ENCODE measurements at places on chromosomes 3 and 15.

- no peak for DNase-seq
These were observed 14.1 kb upstream of the GNAT1 start for GRCh38 chr3:50177346-50177745.

- DNase-seq, result no peak
These were observed 141.4 kb downstream of the VPS8 start for GRCh38 chr3:184953401-184953800.

DNA sequence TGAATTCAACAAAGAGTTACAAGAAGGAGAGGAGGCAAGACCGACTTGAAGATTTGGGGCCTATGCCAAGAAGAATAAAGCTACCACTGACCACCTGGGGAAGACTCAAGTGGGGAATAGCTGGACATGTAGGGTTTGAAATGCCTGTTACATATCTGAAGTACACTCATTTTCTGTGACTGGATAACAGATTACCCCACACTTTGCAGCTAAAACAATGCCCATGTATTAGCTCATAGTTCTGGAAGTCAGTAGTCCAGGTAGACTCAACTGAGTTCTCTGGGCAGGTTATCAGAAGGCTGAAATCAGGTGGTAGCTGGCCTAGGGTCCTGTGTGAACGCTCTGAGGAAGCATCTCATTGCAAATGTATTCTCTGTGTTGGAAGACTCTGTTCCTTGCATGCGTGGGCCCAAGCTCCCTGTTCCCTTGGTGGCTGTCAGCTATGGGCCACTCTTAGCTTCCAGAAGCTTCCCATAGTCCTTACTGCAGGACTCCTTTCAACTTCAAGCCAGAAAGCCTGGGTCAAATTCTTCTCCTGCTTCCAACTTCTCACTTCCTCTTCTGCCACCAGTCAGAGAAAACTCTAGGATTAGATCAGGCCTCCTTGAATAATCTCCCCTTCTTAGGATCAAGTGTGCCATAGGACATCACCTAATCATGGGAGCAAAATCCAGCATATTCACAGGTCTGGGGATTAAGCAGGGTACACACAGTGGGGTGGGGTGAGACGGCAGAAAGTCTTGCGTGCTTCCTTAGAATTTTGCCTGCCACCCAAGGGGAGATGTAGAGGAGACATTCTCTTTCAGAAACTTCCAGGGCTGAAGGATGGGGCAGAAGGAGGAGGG lies 187.8 kb downstream of the SHQ1 start:
- DNase-seq, result no peak

DNA sequence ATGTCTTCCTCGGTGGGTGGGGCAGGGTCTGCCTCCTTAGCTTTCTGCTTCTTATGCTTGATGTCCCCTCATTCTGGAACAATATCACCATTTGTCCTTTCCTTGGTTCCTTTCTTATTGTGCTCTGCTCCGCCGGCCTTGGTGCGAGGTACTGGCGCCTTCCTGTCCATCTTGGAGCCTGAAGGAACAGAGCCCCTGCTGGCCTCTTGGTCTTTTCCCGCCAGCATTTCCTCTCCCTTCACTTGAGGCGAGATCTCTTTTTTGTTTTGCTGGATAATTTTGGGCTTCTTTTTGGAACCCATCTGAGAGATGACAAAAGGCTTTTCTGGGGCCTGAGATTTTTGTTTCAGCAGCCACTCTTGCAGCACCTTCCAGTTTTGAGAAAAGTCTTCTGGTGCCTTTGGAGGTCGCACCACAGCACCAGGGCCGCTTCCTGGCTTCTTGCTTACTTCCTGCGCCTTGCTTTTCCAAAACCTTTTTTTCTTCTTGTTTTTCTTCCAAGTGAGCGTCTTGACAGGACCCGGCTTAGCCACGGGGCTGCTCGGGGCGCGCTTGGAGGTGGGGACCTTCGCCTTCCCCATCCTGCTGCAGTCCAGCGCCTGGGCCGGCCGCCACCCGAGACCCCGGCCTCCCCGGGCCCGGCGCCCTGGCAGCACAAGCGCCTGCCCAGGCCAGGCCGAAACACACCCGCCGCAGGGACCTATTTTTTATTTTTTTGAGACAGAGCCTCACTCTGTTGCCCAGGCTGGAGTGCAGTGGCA lies 127.1 kb downstream of the KLF13 start:
- no peak for DNase-seq

DNA sequence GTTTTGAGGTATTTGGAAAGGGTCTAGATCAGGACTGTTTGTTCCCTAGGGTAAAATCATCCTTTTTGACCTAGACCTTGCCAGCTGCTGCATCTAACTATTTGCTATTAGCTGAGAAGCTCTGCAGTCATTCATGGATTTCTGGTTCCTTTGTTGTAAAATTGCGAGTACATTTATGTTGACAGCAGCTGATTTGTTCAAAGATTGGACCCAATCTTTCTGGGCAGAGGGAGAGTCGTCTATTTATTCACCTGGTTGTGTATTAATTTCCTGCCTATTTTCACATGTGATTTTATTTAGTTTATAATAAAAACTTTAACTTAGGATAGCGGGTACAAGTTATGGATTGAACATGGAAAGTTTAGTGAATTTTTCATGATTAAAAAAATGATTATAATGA lies 236.3 kb downstream of the CNTN4 start:
- no peak for DNase-seq

DNA sequence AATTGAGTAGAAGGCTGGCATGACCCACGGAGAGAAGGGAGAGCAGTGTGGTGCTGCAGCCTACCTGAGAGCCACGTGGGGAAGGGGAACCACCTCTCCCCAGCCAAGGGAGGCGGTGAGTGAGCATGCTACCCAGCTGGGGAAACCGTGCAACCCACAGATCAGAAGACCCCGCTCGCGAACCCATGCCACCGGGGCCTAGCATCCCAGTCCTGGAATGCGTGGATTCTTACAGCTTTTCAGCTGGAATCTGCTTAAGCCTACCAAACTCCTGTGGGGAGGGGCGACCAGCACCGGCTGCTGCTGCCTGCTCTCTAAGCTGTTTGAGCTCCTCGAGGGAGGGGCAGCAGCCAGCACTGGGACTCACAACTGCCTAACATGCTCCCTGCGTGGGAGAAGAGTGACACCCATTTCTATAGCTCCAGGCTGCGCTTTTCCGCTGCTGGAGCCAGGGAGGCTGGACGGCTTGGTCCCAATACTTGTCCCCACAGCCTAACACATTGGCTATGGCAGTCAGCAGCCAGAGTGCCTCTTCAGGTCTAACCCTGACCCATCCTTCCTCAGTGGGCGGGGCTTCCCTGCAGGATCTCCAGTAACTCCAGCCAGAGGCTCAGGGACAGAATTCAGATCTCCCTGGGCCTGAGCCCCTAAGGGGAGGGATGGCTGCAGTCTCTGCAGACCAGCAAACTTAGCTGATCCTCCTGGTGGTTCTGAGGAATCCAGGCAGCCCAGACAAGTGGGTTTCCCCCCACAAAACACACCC lies 20.0 kb upstream of the TEX55 start:
- no peak for DNase-seq
